HT-29 (cell line): ENCODE measurements at places on chromosomes 16 and 17. TPM values are rescaled to one million over a fixed set of nuclear protein-coding genes. Genes with fewer than 3 reads are reported as not detected.

ABCC11 gene
- not detected in 2 replicates for total RNA-seq

DNA sequence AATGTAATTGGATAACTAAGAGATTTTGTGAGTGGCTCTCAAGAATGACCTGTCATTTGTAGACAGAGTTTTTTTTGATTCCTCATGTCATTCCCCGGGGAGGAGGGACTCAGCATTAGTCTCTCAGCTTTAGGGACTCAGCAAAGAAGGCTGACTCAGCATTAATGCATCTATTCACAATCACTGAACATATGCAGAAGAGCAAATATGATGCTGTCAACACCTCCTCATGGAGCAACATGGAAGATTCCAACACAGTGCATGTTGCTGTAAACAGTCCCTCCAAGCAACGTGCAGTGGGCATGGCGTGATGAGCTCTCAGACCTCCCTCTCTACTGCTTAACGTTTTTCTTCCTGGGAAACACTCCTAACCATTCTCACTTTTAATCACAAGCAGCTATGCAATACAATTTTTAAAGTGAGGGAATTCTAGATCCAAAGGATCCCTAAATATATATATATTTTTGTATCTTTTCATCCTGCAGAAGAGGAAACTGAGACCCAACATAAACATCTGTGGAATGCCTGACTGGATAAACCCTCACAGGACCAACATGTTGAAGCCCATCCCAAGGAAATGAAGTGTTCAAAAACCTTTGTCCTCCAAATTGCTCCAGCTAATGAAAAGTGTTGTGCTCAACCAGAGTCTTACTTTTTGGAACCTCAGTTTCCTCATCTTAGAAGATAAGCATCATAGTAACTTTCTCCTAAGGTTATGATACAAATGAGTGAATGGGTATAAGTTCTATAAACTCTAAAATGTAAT, 38.9 kb downstream of the TMEM100 start:
- DNase-seq, result no peak

DNA sequence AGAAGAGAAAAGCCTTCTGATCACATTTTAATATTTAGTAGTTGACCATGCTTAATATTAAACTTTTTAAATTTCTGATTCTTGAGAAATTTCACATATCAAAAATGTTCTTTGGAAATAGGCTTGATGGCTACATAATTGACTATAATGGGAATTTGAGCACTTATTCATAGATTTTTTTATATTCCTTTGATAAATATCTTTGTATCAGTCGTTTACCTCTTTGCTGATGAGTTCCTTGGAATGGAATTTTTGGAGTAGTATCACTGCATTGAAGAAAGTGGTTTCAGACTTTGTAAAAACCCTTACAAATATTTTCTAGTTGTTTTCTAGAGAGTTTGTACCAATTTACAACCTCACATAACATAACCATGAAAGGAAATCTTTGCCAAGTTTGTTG, 14.7 kb downstream of the DNAAF1 start:
- DNase-seq, result no peak

GRCh38 chr17:33623841-33624240, 330.7 kb upstream of the ASIC2 start:
- DNase-seq, result no peak

CLDN6 gene
- not detected in 2 replicates for total RNA-seq

GFAP gene
- total RNA-seq, result 0.29 and 0.46 TPM in 2 replicates

SRL gene
- total RNA-seq, result 0.03 TPM in 1 of 2 replicates, not detected in the other
